T-helper 17 cell (primary cell): ENCODE measurements at places on chromosomes 4 and X. TPM values are rescaled to one million over a fixed set of nuclear protein-coding genes. Genes with fewer than 3 reads are reported as not detected.

Gene PAGE1
- not detected for total RNA-seq

Gene ADH1A
- not detected for total RNA-seq

Gene NHSL2
- 20.3 TPM for total RNA-seq

- H3K36me3 ChIP-seq, result no peaks in the 10 kb centered on the region
- H3K27ac ChIP-seq, result no peak overlapping the region
- peaks cover 6% of the 10 kb centered on the region for H3K4me1 ChIP-seq
- no peak for DNase-seq
- H3K4me3 ChIP-seq, result no peak overlapping the region
Observed at GRCh38 chr4:101400096-101400495, 52.8 kb upstream of the PPP3CA start.

GRCh38 chr4:172543249-172543648 is 625.4 kb upstream of the GALNT7 start:
- no peaks in the 10 kb centered on the region for H3K36me3 ChIP-seq
- DNase-seq, result no peak

DNA sequence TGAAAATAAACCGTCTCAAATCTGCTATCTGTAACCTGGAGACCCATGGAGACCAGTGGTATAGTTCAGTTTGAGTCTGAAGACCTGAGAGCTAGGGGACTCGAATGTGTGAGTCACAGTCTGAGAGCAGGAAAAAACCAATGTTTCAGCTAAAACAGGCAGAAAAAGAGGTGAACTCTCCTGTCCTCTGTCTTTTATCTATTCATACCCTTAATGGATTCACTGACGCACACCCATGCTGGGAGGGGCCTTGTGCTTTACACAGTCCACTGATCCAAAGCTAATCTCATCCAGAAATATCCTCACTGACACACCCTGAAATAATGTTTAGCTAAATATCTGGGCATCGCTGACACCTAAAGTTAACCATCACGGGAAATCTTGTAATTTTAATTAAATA is 297.9 kb downstream of the GPM6A start:
- H3K27ac ChIP-seq, result no peak overlapping the region
- no peak overlapping the region for H3K4me3 ChIP-seq
- DNase-seq, result no peak
- H3K36me3 ChIP-seq, result no peaks in the 10 kb centered on the region
- no peaks in the 10 kb centered on the region for H3K27me3 ChIP-seq

DNA sequence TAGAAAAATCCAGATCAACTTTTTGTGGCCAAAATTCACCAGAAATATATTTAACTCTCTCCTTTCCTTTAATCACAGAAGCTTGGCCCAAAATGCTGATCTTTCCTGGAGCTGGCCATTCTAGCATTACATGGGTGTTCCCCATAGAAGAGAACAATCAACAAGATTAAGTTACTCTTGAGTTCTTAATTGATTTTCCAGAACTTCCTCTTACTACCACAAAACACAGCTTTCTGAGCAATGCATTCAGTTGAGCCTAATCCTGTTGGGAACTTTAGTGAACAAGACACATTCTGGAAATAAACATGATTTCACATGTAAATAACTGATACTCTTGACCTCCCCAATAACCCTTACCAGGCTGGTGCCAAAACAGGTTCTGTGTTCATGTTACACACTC is 45.4 kb upstream of the STIM2 start:
- H3K27ac ChIP-seq, result peak overlapping the region; percentile 5
- no peak overlapping the region for H3K4me3 ChIP-seq
- peaks cover 4% of the 10 kb centered on the region for H3K36me3 ChIP-seq
- no peak for DNase-seq
- peaks cover 7% of the 10 kb centered on the region for H3K4me1 ChIP-seq

GRCh38 chr4:53233114-53233795 is 132.6 kb downstream of the SCFD2 start:
- H3K27me3 ChIP-seq, result no peaks in the 10 kb centered on the region
- H3K27ac ChIP-seq, result no peak overlapping the region
- peaks cover 2% of the 10 kb centered on the region for H3K36me3 ChIP-seq
- H3K4me1 ChIP-seq, result peaks cover 3% of the 10 kb centered on the region
- H3K4me3 ChIP-seq, result no peak overlapping the region

- H3K36me3 ChIP-seq, result no peaks in the 10 kb centered on the region
- no peak overlapping the region for H3K4me3 ChIP-seq
- DNase-seq, result no peak
- peaks cover 16% of the 10 kb centered on the region for H3K4me1 ChIP-seq
- peak overlapping the region; percentile 19 for H3K27ac ChIP-seq
Observed at GRCh38 chr4:113953888-113954287, 25.6 kb downstream of the ARSJ start.

DNA sequence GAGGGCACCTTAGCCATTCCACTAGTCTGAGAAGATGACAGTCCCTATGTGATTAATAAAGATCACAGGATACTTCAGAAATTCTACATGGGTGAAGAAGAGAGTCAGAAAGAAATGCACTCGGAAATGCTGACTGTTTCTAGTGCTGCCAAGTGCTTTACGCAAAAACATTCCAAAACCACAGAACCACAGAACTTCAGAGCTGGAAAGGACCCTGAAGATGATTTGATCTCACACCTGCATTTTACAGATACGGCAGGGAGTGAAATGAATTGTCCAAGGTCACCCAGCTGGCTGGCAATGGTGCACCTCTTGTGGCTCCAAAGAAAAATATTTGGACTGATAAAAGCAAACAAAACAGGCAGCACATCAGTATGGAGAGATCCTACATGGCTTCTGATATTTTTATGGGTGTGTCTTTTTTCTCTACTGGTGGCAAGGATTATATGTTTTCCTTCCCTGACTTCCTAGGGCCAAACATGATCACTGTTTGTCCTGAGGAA is 115.9 kb downstream of the MAML3 start:
- H3K27ac ChIP-seq, result no peak overlapping the region
- H3K4me1 ChIP-seq, result peaks cover 4% of the 10 kb centered on the region
- no peak for DNase-seq
- peaks cover 2% of the 10 kb centered on the region for H3K36me3 ChIP-seq
- H3K4me3 ChIP-seq, result no peak overlapping the region

DNA sequence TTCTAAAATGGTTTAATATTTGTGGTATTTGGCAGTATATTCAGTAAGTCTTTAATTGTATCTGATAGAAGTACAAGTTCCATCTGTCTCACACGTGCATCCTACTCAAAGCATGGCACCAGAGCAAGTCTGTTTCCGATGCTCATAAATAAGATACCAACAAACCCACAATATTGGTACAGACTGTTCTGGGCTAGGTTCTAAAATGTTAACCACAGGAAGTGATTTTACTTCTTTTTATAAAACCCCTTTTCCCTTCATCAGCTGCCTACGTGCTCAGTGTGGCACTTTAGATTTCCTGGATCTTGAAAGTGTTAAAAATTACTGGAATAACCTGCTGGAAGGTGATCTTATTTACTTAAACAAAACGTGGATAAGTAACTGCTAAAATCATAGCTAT is 165.1 kb downstream of the CFAP299 start:
- DNase-seq, result no peak
- peak overlapping the region; percentile 1 for H3K4me3 ChIP-seq
- peak overlapping the region; percentile 27 for H3K27ac ChIP-seq
- peaks cover 16% of the 10 kb centered on the region for H3K4me1 ChIP-seq

DNA sequence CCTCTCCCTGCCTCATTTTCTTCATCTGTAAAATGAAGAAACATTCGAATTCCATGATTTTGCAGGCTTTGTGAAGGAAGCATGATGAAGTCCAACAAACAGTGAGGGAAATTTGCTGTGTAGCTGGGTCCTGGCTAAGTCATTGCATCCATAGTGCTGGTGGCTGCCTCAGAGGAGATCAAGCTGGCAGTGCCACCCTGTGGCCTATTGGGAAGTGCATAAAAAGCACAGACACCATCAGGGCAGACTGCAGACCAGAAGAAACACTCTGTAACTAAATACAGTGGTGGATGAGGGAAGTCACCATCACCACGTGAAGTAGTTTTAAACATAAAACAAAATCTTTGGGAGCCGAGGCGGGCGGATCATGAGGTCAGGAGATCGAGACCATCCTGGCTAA is 40.7 kb upstream of the DDX3X start:
- no peaks in the 10 kb centered on the region for H3K27me3 ChIP-seq
- no peaks in the 10 kb centered on the region for H3K4me1 ChIP-seq
- no peak overlapping the region for H3K27ac ChIP-seq
- DNase-seq, result no peak

DNA sequence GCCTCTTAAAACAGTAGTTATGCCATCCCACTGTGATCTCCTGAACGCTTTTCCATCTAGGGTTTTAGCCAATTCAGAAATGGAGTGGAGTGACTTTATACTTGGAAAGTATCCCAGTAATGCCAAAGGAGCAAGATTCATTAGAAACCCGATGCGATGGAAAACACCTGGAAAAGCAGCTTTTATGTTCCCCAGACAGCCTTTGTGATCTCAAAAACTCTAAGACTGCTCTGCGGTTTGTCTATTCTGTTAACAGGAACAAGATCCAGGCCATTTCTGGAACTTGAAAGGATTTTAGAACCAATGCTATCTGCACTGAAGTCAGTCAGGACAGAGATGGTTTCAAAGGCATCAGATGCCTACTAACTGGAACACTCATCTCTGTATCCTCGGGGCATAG is 145.1 kb downstream of the APBB2 start:
- H3K36me3 ChIP-seq, result no peaks in the 10 kb centered on the region
- no peak overlapping the region for H3K4me3 ChIP-seq
- no peak overlapping the region for H3K27ac ChIP-seq
- no peak for DNase-seq
- no peaks in the 10 kb centered on the region for H3K4me1 ChIP-seq
